Anterior cingulate cortex (tissue), 58 donors: ENCODE measurements at places on chromosomes 16 and 17.

GRCh38 chr17:47797797-47798196 is 23.8 kb downstream of the OSBPL7 start:
- no peak for DNase-seq

GRCh38 chr17:72315122-72315913 is 194.5 kb downstream of the SOX9 start:
- DNase-seq = no peak

DNA sequence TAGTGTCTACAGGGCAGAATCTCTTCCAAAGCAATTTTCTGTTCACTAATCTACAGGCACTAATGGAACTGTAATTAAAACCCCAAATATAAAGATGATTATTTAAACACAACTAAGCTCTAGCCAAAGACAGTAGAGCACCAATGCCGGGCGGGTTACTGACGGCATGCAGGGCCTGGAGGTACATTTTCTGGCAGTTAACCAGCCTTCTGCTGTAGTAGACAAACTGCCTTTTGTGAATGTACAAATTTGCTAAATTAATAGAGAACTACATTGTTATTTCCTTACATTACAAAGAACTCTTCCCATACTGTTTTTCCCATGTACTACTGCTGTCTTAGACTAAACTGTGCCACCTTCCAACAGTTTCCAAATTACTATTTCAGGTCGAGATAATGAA is 107.8 kb downstream of the TRIM37 start:
- DNase-seq = no peak

GRCh38 chr17:61634011-61634539 is 43.1 kb upstream of the NACA2 start:
- DNase-seq = no peak

- no peak for DNase-seq
These were observed 46.8 kb upstream of the BCAR1 start for GRCh38 chr16:75298267-75298666.

DNA sequence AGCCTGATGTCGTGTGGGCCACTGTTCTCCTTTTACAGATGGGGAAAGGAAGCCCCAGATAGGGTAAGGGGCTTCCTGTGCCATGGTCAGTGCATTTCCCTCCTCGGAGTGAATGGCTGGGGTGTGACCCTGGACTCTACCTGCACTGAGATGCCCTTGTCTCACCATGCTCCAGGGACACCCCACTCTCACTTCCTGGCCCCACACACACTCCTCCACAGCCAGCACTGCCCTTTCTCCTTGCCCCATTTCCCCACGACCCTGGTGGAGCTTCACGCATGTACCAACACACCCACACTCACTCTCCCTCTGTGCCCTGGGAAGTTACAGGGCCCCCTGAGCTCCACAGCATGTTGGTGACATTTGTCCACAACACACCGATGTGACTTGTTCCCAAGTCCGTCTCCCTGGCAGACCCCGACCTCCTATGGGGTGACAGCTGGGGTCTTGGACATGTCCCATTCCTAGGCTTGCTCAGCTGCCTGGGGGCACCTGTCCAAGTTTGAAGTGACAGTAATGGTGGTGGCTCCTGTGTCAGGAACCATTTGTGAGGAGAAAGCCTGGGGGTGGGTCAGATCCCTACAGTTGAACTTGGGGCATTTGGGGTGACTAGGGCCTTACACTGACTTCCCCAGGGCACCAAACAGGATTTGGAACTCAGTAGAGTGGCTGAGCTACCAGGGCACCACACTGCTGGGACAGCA is 47.4 kb downstream of the PECAM1 start:
- DNase-seq = no peak

DNA sequence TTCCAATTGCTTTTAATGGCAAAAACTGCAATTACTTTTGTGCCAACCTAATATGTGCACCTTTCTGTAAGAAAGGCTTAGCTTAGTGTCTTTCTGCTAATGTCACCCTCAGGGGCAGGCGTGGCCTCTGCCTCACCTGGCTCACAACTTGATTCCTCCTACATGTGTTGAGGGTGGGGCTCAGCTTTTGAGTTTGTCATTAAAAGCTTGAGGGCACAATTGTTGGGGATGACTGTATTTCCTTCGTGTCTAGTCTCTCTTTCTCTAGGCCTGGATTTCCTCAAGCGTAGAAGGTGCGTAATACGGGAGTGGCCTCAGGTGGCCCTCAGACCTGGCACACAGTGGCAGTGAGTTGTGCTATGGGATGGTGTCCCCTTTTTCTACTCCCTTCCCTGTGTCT is 94.4 kb downstream of the CLEC16A start:
- no peak for DNase-seq

- peak; percentile 24 for DNase-seq
These were observed 2.9 kb downstream of the PHOSPHO1 start for GRCh38 chr17:49227436-49228261.

GRCh38 chr16:23362460-23363317 is 60.6 kb downstream of the SCNN1B start:
- DNase-seq = no peak

GRCh38 chr16:83117810-83118209 is 491.0 kb downstream of the CDH13 start:
- DNase-seq = no peak

DNA sequence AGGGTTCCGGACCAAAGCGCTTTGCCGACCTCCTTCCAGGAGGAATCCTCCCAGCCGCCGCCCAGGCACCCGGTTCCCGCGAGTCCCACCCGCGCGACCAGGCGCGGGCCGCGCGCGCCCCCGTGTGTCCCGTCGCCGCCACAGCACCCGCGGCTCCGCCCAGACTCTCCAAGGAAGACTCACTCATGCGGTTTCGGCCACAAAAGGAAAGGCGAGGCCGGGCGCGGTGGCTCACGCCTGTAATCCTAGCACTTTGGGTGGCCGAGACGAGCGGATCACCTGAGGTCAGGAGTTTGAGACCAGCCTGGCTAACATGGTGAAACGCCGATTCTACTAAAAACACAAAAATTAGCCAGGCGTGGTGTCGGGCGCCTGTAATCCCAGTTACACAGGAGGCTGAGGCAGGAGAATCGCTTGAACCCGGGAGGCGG is 3.5 kb upstream of the PKMYT1 start:
- DNase-seq = peak; percentile 58

DNA sequence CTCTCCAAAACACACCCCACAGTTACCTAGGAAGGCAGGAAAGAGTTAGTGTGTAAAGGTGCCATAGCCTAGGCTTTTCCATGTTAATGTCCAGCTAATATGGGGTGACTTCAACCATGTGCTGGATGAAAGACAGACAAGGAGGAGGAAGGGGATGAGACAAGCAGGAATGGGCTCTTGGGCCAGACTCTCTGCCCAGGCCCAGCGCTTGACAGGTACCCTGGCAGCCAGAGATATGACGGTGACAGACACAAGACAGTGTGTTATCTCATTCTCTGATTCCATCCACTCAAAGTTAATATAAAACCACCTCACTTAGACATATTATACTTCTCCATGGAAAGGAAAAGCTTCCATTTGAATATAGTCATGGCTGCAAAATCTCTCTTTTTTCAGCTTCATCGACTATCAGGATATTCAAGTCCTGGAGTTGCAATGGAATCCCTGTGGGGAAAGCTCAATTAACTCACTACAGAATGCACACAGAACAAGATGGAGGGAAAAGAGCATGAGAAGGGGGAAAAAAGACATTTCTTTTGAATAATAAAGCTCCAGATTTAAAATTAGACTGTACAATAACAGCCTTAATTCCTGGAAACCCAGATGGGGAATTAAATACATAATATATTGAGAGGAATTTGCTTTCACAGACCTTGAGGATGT is 596.7 kb downstream of the TOX3 start:
- no peak for DNase-seq

GRCh38 chr17:59131131-59131530 is 23.9 kb downstream of the SKA2 start:
- no peak for DNase-seq

- no peak for DNase-seq
These were observed 15.7 kb downstream of the ALDH3A2 start for GRCh38 chr17:19664136-19664820.

DNA sequence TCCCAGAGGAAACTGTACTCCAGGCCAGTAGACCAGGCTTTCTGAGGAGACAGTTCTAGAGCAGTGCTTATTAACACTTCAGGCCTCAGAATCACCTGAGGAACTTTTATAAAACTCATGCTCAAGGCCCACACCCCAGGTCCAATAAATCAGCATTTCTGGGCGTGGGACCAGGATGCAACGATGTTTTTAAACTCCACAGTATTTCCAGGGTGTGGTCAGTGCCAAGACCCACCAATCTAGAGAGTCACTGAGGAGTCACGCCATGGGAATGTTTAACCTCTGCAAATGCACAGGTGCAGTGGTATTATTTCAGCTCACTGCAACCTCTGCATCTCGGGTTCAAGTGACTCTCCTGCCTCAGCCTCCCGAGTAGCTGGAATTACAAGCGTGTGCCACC is 3.9 kb upstream of the TRPV1 start:
- no peak for DNase-seq

- no peak for DNase-seq
These were observed 15.8 kb upstream of the OGFOD3 start for GRCh38 chr17:82434216-82434565.

GRCh38 chr16:49503256-49504022 is 129.8 kb downstream of the C16orf78 start:
- no peak for DNase-seq

DNA sequence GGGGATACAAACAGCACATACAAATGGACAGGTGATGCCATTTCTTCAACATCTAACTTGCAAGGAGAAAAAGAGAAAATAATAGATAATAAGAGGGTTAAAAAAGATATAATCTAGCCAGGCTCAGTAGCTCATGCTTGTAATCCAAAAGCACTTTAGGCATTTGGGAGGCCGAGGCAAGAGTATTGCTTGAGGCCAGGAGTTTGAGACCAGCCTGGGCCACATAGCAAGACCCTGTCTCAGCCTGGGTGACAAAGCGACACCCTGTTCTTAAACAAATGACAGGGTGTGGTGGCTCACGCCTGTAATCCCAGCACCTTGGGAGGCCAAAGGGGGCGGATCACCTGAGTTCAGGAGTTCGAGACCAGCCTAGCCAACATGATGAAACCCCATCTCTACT is 19.3 kb downstream of the C16orf87 start:
- DNase-seq = no peak

DNA sequence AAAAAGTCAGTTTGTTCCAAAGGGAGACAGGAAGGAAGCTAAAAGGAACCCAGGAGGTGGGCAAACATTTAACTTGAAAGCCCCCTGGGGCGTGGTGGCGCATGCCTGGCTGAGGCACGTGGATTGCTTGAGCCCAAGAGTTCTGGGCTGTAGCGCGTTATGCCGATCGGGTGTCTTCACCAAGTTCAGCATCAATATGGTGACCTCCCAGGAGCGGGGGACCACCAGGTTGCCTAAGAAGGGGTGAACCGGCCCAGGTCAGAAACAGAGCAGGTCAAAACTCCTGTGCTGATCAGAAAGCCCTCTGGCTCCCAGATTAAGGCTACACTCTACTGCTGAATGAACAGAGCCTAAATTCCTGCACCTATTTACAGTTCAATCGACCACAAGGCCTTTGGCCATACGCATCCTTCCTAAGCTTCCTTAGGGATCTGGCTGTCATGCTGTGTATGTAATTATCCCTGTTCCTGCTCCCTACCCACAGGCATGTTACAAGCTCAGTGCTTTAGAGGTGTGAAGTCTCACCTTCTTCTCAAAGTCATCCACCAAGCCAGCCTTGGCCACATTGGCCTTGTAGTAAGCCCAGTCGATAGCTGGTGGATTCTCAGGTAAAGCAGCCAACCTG is 5.0 kb downstream of the ATP5PD start:
- no peak for DNase-seq

GRCh38 chr16:52825892-52826291 is 226.8 kb downstream of the CHD9NB start:
- DNase-seq = no peak

DNA sequence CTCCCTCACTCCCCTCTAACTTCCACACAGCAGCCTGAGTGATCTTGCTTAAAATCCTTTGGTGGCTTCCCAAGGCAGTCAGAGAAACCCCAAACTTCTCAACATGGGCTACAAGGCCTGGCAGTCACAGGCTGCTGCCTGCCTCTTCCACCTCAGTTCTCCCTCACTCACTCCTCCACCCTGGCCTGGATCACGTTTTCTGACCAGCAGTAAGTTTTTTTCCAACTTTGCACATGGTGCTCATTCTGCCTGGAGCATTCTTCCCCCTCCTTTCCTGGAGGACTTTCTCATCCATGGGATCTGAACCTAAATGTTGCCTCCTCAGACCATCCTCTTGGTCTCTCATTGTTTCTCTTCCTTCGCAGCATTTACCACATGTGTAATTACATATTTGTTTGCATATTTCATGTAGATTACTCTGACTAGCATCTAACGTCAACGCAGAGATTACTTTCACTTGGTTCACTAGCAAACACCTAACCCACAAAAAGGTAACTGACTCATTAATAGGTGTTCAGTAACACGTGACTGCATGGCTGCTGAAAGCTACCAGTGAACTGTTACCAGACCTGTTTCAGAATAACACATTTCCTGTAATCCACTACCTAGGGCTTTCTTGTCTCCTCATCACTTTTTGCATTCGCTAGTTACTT is 17.1 kb downstream of the GNA13 start:
- no peak for DNase-seq

DNA sequence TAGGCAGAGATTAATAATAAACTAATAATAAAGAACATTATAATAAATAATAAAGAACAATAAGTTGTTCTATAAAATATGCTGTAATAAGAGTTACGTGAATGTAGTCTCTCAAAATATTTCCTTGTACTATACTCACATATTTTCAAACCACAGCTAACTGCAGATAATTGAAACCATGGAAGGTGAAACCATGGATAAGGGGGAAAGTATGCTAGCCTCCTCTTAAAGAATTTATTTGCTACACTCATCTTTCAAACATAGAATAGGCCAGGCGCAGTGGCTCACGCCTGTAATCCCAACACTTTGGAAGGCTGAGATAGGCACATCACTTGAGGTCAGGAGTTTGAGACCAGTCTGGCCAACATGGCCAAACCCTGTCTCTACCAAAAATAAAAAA is 18.5 kb downstream of the CYTH1 start:
- DNase-seq = no peak

DNA sequence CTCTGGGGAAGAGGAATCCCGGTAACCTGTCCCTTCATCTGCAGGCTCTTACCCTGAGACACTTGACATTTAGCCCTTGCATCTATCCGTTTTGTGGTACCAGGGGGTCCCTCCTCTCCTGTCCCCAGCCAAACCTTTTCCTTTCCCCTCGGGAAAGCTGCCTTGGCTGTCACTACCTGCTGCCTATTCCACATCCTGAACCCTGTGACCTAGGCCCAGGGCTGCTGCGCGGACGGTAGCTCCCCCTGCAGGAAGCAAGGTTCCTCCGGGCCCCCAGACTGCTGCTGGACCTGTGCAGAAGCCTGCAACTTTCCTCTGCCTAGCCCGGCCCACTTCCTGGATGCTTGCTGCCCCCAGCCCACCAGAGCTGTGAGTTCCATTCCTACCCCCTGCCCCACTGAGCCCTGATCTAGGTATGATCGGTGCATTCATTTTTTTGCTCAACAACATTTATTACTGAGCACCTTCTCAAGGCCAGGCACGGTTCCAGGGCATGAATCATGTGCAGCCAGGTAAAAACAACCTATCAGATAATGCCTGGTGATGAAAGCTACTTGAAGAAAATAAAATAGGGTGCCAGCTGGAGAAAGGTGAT is 10.5 kb upstream of the ALDOA start:
- no peak for DNase-seq
